ENCODE measurements at places on chromosomes 7 and 10.
A peak's percentile ranks its signal among the peaks of the same experiment; 100 is the strongest.

DNA sequence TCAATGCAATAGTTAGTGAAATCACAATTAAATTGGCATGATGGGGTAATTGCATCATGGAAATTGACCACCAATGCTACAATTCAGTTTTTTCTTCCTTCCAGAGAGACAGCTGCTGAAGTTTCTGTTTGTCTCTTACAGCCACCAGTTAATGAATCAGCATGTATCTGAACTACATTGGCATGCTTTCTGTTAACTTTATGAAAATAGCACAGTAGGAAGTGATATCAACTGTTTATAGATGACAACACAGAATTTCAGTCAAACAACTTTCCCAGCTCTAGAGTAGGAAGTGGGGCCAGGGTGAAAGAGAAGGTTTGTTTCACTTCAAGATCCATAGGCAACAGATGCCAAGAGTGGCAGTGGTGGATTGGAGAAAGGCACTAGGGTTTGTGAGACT is 339.6 kb upstream of the VWC2 start:
- DNase-seq: no peak

DNA sequence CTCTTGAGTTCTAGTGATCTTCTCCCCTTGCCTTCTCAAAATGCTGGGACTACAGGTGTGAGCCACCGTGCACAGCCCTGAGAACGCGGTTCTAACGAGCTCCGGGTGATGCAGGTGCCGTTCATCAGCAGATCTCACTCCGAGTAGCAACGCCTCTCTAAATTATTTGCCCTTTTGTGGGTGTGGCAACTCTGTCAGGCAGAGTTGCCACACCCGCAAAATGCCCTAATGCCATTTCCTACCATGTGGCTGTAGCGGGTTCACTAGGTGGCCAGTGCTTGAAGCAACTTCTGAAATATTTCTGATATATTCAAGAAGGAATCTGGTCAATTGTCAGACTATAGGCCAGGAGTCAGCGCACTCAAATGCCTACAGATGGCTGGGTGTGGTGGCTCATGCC is 62.9 kb upstream of the NMT2 start:
- peak; percentile 6 for DNase-seq

DNA sequence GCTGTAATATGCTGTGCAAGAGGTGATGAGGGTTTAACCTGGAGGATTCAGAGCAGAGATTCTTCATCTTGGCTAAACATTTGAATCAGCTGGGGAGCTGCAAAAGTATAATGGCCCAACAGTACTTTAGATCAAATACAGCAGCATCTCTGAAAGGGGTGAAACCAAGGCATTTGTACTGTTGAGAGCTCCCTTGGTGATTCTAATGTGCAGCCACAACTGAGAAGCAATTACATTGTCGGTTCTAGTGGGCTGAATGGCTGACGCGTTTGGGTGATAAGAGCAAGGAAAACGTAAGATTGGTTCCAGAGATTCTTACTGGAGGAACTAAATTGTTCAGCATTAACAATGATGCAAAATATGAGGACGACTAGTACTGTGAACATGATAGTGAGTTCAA is 269.7 kb downstream of the AGMO start:
- no peak for DNase-seq

DNA sequence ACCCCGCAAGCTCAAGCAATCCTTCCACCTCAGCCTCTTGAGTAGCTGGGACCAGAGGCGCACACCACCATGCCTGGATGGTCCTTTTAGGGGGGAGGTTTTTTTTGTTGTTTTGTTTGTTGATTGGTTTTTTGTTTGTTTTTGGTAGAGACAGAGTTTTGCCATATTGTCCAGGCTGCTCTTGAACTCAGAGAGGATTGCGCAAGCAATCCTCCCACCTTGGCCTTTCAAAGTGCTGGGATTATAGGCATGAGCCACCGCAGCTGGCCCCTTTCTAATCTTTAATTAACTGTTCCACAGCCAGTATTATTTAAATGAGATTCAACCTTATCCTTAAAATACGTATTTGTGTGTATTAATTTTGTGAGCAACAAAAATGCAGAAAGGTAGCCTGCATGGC is 65.8 kb downstream of the SLC13A1 start:
- DNase-seq: no peak

DNA sequence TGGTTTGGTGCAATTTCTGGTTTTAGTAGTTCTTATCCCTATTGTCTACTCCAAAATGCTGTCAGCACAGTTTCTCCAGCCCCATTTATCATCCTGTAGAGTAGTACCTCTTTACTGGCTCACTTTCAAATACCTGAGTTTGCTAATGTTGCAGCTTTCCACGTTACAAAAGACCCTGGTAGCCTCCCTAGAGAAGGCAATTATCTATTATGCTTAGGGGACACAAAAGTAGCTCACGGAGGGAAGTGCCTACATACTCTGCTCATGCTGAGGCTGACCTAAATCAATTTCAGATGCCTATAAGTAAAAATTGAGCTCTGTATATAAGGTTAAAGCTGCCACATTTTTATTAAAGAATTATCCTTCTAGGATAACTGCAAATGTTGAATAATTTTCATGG is 603.6 kb downstream of the CNTNAP2 start:
- peak; percentile 88 for DNase-seq
